Stimulated activated CD4-positive, alpha-beta T cell treated with anti-CD3 and anti-CD28 coated beads, Interleukin-15, amount 100 ng/mL, for 1 hour (primary cell): ENCODE measurements at places on chromosomes 4 and X.

DNA sequence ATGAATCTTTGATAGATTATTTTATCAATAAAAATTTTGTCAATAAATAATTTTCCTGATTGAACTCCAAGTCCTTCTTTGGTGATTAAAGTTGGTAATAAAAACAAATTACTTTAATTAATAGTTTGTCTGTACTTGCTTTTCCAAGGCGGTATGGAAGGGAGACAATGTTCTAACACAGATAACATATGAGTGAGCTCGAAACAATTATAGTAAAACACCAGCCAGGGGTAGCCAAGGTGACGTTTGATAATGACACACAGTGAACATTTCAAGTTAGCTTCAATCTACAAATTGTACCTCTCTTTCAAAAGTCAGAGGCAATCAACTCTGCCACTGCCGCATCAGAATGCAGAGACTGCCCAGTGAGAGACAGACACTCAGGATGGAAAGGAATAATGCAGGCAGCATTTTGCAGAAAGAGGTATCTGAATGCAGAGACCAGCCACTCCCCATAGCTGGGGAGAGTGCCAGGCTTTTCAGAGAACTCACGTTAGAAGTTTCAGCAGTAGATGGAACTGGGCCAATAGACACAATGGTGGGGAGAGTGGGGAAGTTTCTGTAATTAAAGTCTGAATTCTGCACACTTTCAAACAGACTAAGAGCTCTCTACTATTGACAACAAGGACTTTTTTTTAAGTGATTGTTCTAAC lies 18.1 kb upstream of the ATOH1 start:
- DNase-seq, result no peak

DNA sequence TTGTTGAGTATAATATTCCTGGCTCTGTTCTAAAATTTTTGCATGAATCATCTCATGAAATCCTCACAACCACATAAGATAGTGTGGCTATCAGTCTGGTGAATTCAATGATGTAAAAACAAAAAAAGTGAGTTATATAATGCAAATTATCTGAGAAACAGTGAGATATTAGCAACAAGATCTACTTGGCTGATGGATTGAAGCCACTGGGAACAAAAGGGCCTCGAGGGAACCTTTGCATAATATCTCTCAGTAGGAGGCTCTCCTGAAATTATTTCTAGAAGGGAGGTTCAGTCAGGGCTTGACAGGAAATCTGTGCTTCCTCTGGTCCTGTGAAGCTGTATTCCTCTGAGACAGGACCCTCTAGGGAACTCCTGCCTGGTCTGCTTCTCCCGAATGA lies 30.1 kb upstream of the NUP54 start:
- no peak for DNase-seq

GRCh38 chr4:123556526-123556925 lies 159.9 kb downstream of the SPRY1 start:
- no peak for DNase-seq

GRCh38 chr4:159017323-159018026 lies 85.4 kb upstream of the RAPGEF2 start:
- no peak for DNase-seq

DNA sequence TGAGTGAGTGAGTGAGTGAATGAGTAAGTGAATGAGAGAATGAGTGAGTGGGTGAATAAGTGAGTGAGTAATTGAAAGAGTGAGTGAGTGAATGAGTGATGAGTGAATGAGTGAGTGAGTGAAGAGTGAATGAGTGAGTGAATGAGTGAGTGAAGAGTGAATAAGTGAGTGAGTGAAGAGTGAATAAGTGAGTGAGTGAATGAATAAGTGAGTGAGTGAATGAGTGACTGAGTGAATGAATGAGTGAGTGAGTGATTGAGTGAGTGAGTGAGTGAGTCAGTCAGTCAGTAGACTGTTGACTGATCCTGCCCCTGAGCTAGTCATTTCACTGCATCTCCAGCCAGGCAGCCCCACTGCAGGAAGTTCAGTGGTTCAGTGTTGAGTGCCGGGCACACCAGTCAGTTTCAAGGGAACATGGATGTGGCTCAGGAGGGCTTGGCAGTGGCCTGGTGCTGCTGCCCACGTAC lies 228.4 kb upstream of the PSAPL1 start:
- no peak for DNase-seq

- DNase-seq, result no peak
Observed at GRCh38 chr4:139611391-139611790, 54.2 kb upstream of the MGST2 start.

- no peak for DNase-seq
Observed at GRCh38 chrX:68261060-68261672, 172.1 kb downstream of the OPHN1 start.

DNA sequence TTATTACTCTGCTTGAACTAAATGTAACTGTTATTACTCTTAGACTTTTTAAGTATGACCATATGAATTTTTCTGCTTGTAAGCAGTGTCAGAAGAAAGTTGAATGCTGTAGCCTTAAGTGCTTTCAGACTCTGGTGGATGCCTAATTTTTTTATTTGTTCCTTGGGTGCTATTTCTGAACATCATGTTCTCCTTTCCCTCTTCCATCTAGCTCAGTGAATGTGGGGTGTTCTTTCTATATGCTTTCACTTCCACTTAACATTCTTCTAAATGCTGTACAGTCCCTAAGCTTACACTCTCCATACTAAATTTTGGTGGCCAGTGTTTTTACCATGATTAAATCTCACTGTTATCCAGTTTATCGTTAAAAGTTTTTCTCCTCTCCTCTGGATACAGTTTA lies 3.6 kb downstream of the DCK start:
- DNase-seq, result no peak

- DNase-seq, result no peak
Observed at GRCh38 chrX:153672531-153673427, 834 bp downstream of the PNCK start.

- no peak for DNase-seq
Observed at GRCh38 chrX:67523932-67524331, 19.9 kb upstream of the AR start.

DNA sequence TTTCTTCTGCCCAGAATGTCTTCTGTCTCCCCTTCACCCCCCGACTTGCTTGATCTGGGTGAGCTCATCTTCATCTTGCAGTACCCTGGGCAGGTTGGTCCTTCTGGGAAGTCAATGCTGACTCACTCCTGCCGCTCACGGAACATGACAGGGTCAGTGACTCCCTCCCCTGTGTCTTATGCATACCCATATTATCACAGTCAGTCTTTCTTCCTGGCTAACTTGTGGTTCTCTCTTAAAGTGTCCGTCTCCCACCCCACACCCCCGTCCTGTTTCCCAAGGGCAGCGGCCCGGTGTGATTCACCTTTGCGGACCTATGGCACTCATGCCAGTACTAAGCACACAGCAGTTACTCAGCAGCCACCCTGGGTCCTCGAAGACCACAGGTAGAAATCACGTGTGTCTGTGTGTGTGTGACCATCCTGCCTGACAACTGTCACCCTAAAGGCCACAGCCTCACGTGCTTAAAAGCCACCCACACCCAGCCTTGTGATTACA lies 17.7 kb downstream of the IQSEC2 start:
- no peak for DNase-seq

DNA sequence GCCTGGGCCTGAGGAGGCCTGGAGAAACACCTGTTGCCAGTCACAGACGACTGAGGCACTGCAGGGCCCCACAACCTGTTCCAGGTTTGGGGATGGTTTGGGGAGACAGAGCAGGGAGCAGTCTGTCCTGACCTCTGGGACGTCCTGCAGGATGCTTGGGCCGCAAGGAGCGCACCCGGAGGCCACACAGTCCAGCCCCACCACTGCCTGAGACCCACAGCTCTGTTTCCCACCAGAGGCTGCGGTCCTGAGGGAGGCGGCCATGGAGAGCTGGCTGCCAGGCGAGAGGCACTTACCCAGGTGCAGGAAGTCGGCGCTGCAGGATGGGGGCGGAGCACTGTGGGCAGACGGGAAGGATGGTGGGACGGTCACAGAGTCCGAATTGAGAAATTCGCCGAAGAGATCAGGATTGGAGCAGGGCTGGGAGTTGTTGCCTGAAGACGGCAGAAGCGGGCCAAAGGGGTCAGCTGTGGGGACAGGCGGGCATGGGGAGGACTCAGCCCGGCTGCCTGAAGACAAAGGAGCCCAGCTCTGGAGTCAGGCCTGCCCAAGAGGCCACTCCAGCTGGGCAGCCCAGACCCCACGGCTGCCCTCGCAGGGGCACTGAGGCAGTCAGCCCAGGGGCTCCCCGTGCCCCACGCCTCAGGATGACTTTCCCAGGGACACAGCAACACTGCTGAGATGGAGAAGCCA lies 40.3 kb upstream of the CPLX1 start:
- DNase-seq, result no peak

DNA sequence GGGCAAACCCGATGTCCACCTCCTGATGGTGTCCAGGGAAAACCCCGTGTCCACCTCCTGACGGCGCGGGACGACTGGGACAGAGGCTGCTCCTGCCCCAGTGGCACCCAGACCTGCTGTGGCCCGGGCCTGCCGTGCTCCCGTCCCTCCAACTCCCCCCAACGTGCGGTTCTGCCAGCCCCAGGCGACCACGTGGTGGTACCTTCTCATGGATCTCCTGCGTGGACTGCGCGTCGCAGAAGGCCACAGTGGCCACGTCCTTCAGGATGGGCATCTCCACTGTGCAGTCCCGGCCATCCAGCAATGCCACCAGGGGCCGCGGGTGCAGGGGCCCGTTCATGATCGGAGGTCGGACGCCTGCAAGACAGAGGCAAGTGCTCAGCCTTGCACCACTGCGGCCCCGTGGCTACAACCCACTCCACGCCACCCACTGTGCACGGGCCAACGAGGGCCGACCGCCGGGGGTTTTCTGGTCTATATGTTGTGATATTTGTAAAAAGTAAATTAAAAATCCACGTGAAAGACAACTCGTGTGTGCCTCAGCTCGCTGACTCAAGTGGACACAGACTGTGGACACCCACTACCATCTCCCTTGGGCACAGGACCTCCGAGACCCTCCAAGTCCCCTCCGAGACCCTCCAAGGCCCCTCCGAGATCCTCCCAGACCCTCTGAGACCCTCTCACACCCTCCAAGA lies 10.8 kb downstream of the CTBP1 start:
- no peak for DNase-seq

DNA sequence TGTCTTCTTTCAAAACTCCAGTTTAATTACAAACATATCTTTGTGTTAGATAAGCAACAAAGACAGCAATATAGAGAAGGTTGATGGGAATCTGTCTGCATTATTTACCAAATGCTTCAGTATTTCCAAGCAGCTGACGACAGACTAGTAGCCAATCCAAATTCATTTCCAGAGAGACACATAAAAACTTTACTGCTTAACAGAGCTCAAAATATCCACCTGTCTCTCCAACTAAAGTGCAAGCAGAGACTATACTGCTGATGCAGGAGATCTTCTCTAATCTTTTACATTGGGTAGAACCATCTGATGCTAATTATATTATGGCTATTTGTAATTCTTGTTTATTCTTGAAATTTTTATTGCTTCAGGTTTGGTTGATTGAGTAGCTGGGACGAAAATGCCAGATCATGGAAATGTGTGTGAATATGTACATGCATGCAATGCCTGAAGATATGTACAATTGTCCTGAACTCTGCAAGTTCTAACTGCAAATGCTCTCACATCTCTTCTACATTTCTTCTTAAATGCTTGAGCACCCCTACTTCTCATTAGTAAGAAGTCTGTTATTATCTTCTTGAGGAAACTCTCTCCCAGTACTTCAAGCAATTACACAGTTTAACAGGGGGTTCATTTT lies 200.0 kb downstream of the PDHA2 start:
- DNase-seq, result no peak

DNA sequence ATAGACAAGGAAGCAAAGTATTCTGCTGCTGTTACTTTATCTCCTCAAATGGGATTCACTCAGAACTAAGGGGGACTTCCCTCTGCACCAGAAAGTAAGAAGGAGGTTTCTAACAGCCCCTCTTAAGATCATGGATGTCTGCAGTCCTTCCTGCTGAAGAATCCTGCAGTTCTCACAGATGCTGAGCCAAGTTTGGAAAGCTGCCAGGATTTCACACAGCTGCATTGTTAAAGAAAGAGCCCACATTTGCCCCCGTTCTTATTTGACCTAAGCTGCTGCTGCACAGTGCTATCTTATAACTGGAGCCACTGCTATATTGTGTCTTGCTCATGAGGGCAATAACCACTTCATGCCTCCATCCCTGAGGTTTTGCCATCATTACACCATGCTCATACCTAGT lies 81.1 kb downstream of the FAAH2 start:
- no peak for DNase-seq

- no peak for DNase-seq
Observed at GRCh38 chrX:57587607-57588006, 4.2 kb upstream of the ZXDB start.

GRCh38 chr4:2928242-2929176 lies 34.7 kb downstream of the NOP14 start:
- DNase-seq, result no peak

DNA sequence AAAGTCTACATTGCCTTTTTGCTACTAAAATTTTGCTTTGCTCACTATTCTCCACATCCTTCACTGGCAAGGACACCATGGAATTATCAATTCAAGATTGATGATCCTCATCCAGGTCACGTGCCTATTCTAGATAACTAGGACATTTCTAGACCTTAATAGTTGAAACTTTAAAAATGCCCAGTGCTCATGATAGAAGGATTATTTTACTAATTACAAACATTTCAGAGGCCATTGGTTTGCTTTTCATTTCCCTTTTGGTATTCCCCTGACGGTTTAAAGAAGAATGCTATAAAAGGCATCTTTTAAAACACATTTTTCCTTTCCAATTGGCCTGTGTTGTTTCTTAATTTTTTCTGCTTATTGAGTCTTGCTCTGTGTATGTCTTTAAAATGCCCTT lies 249.4 kb downstream of the NDST4 start:
- DNase-seq, result no peak

GRCh38 chr4:184016759-184017668 lies 111.9 kb downstream of the STOX2 start:
- DNase-seq, result no peak

- DNase-seq, result no peak
Observed at GRCh38 chr4:80239480-80240150, 26.8 kb upstream of the FGF5 start.

DNA sequence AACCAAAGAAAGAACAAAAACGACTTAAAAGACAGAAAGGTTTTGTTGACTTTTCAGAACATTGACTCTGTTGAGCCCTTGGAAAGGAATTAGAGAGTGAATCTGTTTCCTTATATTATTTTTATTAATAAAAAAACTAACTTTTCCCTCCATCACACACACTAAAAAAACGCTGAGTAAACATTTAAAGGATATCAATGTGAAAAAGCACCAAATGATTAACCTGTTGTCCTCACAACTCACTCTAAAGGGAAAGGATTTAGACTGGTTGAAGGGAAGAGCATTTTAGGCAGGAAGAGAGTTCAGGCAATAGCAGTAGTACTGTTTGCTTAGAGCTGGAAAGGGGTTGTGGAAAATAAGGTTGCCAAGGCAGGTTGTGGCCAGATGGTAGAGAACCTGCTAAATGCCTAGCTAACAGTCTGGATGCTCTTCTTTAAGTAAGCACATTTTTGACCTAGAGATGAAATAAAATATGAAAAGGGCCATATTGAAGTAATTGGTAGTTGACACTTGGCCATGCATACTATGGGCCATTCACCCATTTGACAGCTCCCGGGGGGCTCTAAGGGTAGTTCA lies 98.0 kb upstream of the NDP start:
- DNase-seq, result no peak

- no peak for DNase-seq
Observed at GRCh38 chr4:140884431-140885058, 128.4 kb upstream of the TBC1D9 start.

GRCh38 chr4:69714086-69714485 lies 46.3 kb downstream of the SULT1B1 start:
- DNase-seq, result no peak
